ENCODE measurements at places on chromosomes 16 and 17.

GRCh38 chr17:17472333-17472920 lies 4.4 kb upstream of the MED9 start:
- no peak for DNase-seq

- DNase-seq = no peak
Observed at GRCh38 chr17:63838631-63839171, 3.8 kb downstream of the SMARCD2 start.

DNA sequence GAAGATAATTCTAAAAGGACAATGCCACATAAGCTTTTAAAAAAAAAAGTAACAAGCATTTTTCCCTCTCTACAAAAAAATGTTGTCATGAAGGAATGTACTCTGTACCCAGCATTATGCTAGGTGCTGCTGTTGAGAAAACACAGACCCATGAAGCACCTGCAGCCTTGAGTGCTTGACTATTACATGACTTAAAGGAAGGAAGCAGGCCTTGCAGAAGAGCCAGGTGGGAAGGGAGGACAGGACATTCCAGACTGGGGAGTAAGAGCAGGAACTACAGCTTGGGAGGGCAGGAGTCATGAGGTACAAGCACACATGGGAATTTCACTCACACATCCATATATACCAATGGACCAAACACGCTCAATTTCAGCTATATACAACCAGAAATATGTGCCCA lies 3.8 kb downstream of the MYO1D start:
- no peak for DNase-seq

DNA sequence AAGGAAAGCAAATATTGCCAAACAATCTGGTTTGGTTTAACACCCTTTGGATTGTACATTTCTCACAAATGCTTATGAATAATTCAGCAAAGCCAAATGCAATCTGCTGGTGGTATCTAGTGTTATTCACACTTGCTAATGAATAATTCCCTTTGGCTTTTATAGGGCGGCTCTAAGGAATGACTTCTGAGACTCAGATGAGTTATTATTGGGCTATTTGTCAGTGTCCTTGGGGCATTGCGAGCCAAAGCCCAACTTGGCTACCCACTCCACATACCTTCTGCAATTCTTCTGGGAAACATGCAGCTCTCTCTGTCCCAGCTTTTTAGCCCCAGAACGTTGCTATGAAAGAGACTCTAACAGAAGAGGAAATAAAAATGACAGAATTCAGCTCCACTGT lies 41.1 kb downstream of the FTO start:
- no peak for DNase-seq

DNA sequence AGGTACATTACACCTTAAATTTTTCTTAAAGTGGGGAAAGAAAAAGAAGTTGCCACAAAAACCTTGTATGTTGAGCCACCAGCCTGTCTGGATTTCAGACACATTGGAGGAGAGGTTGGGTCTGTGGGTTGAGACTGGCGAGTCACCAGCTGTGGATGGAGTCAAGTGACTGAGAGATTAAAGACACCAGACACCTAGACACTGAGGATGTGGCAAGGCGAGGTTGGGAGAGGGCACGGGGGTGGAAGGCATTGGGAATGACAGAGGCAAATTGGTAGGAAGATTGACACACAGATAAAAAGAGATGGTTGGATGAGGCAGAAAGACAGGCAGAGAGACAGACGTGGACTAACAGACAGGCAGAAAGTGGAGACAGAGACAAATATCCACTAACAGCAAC lies 49.6 kb downstream of the KCNJ12 start:
- DNase-seq = peak; percentile 53

DNA sequence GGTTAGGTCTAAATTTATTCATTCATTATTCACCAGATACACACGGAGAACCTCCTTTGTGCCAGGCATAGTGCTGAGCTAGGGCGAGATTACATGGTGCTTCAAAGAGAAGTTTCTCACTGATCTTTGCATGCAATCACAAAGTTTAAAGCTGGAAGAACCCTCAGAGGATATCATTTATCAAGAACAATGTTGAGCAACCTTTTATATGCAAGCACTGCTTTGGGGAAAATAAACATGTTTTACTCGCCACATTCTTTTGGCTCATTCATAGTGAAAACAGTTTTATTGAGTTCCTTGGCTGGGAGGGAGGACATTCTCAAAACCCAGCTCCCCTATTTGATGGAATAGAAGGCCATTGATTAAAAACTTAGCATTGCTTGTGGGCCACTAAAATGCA lies 49.8 kb upstream of the XYLT1 start:
- DNase-seq = no peak

GRCh38 chr16:50259334-50260205 lies 6.8 kb upstream of the ADCY7 start:
- DNase-seq = no peak

- peak; percentile 38 for DNase-seq
Observed at GRCh38 chr16:66507731-66508239, 42.1 kb downstream of the TK2 start.

Data from activated CD8-positive, alpha-beta memory T cell treated with anti-CD3 and anti-CD28 coated beads for 24 hours (primary cell).